ENCODE measurements at places on chromosomes 1 and 21. TPM values are rescaled to one million over a fixed set of nuclear protein-coding genes. Genes with fewer than 3 reads are reported as not detected.

GRCh38 chr1:11978301-11978700, 1.9 kb upstream of the MFN2 start:
- DNase-seq, result no peak

- no peak for DNase-seq
Measured at GRCh38 chr1:28867850-28868249, 46.5 kb upstream of the EPB41 start.

DNA sequence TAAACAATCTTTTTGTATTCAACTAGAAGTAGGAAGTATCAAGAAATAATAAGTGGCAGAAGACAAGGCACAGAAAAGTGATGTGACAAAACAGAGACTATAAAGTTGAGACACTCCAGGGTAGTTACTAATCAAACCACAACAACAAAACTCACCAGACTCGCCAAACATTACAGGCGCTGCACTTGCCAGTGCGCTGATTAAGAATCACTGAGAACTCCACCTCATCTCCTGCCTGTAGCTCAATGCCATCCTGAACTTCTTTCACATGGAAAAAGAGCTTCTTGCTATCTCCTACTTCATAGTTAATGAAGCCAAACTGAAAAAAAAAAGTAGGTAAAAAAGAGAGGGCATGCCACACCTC, 2.8 kb upstream of the NRAS start:
- DNase-seq, result no peak

DNA sequence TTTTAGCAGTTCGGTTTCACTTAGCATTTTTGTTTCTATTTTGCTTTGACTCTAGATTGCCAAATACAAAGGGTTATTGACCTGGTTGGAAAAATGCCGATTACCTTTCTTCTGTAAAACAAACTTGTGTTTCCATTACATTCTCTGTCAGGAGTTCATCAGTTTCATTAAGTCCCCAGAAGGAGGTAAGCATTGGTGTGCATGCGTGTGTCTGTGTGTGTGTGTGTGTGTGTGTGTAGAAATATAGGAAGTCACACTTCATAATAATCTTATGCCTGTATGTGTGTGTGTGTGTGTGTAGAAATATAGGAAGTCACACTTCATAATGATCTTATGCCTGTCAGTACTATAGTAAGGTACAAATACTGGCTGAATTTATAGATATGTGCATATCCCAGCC, 10.0 kb downstream of the RGSL1 start:
- DNase-seq, result no peak

GRCh38 chr1:75980972-75981897, 49.0 kb upstream of the ASB17 start:
- no peak for DNase-seq

DNA sequence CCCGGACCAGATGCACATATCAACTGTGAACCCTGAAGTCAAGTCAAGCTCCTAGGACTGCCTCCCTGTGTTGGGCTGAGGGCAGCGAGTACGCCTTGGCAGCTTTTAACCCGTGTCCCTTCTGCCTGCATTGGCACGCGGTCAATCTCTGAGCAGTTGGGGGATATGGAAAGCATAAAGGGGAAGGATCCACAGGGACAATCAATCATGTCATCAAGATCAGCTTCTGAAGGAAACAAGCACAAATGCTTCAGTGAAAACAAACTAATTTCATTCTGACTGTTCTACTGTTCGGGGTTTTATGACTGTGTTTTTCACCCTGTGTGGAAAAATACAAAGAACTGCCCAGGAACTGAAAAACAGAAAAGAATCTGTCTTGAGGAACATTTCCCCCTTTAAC, 106.2 kb downstream of the RUNX1 start:
- DNase-seq, result no peak

DNA sequence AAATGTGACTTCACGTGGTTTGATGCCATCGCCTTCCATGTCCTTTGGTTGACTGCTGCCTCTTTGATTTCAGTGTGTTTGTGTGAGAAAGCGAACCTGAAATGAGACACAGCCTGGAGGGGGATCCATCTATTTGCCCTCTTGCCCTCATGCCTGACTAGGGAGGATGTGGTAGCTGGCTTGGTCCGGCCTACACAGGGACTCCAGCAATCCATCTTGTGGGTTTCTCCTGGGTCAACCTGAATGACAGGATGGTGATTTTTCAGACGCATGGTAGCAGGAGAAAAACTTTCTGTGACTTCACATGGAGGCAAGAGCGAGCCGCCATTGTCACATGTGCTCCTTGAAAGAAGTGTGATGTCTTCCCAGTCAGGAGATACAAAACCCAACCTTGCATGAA, 117.9 kb upstream of the DNAH14 start:
- DNase-seq, result no peak

The NUDT4B gene
- not detected for total RNA-seq

The TRIM67 gene
- total RNA-seq, result 3.9 TPM

Data from glutamatergic neuron (in vitro differentiated cells).